ENCODE measurements at places on chromosomes 1 and 21.

DNA sequence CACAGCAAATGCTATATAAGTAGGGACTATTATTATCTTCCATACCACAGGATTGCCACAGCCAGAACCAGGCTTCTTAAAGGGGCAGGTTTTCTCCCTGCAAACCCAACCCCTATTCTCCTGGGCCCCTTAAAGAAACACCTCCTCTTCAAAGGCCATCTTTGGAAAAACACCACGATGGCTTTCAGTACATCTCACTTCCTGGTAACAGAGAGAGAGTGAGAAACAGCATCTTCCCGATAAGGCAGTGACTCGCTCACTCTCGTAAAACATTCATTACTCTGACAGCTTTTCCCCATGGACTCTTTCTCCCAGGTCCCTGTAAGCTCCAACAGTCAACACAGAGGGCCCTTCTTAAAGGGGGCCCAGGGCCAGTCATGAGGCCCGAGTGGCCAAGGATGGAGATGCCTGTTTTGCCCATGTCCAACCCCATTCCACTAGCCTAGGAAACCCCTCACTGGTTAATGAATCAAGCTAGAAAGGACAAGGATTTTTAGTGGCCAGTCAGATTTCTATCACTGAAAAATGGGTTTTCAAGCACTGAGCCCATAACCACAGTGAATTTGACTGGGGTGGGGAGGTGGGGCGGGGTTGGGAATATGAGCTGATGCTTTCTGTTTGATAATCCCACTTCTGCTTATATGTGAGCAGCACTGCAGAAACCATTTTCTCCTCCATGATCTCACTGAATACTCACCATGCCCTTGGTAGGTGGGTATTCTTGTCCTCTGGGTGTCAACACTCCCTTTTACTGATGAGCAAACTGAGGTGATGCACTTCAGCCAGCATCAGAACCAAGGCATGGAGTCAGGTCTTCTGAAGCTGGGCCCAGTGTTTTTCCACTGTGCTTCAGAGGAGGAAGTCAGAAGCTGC lies 3.6 kb upstream of the NAV1 start:
- DNase-seq, result no peak

DNA sequence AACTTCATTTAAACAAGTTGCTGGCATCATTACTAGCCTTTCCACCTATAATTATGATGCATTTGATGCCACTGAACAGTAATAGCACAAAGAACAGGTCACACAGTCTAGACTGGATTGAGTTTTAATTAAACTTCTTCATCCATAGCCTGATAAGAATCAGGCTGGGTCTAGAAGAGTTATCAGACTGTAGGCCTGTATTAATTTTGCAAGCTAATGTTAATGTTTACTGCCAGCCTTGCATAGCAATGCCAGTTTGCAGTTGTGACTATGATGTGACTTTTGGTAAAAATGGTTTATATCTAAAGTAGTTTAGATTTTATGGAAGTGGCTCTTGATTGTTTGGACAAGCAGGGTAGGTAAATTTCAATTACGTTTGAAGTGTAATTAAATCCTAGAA lies 68.0 kb downstream of the PRKAA2 start:
- no peak for DNase-seq

GRCh38 chr1:24149866-24150233 lies 6.9 kb upstream of the IL22RA1 start:
- no peak for DNase-seq

DNA sequence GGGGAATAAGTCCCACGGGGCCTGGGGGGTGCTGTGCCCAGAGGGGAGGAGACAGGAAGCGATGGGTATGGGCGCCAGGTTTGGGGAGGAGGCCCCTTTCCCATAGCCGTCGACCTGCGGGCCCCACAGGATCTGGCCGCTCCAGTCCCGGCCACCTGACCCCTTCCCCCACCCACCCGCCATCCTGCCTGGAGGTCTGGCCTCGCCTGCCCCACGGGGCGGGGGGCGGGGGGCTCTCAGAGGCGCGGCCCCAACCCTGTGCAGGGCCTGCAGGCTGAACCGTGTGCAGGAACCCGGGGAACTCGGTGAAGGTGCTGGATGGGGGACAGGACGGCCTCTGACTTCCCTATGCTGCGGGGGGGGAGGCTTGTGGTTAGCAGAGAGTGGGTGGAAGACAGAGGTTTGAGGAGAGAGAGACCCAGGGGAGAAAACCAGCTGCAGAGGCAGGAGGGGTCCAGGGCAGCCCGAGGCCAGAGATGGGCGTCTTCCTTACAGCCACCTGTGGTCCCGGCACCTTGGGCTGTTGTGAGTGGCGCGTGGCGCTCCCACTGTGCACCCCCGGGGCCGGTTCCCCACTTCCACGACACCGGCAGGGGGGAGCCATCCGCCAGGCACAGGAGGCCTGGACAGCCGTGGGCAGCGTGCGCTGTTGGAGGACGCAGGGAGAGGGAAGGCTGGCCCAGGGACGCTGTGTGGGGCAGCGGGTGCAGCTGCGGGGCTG lies 2.5 kb upstream of the TNFRSF18 start:
- DNase-seq, result no peak

DNA sequence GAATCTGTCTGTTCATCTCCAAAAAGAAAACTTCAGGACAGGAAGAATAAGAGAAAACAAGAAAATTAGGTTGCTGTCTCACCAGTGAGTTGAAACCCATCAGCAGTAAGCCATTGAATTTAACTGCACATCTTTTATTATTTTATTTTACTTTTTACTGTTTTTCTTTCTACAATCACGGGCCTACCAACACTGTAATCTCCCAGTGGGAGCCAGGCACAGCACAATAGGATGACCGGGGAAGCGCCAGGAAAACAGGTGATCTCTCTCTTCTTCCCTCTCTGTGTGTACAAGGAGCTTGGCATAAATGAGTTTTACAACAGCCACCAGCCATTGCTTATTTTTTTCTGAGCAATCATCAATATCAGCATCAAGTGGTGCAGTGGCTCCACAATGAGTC lies 113.1 kb upstream of the ESRRG start:
- peak; percentile 15 for DNase-seq

DNA sequence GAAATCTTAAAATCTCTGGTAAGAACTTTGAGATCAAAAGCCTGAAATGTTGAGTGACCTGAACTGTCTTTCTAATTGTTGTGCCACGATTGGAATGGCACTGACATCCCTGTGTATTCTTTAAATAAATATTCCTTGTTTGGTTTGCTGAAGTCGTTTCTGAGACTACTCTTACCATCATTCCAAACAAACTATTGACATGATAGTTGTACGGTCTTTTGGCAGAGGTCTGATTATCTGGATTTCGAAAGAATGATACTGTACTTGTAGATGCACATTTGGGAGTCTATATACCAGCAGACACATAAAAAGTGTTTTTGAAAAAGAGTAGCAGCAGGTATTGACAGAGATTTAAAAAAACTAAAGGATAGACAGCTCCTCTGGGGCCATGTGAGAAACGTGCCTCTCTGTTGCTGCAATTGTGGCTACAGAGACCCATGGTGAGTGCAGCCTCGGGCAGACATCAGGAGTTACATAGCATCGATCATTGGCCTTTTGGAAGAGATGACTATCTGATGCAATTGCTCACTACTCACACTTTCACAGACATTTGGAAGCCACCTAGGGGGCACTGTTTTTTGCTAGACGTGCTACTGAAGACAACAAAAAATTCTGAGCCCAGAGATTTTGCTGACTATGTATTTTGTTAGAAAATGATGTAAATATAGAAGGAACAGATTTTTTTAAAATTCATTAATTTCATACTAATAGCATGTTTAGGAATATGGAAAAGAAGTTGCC lies 464.5 kb downstream of the KCNT2 start:
- DNase-seq, result peak; percentile 25

DNA sequence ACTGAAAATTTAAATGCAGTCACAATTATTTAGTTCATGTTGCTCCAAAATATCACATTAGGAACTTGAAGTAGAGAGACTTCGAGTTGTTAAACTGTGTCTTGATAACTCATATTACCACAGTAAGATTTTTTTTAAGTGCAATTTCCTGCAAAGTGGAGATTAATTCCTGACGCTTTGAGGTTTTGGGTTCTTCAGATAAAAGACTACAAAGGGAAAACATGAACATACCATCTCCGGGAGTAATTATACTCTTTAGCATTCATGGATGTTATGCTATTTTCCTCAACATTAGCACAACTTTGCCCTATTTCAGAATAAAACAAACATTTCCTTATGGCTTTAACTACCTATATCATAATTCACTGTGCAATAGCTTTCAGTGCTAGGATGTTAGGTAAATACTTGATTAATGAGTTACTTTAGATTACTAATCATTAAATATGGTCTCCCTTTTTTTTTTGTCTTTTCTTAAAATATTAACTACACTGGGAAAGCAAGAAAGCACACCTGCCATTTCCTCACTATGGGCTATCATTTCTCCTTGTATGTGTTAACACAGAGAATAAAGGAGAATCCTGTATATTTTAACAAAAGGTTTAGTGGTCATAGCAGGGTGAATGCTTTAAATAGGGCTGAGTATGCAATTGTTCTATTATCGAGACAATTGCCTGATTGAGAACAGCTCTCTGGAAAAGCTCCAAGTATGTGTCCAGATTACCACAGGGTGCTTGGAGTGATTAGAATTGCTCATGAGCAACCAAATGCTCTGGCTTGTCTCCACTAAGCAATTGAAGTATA lies 252.5 kb upstream of the C1orf105 start:
- no peak for DNase-seq

GRCh38 chr1:218254296-218254946 lies 30.7 kb upstream of the RRP15 start:
- no peak for DNase-seq

- DNase-seq, result peak; percentile 94
Measured at GRCh38 chr1:181142096-181142958, 53.8 kb downstream of the IER5 start.

GRCh38 chr1:14285238-14285637 lies 313.2 kb upstream of the KAZN start:
- no peak for DNase-seq

DNA sequence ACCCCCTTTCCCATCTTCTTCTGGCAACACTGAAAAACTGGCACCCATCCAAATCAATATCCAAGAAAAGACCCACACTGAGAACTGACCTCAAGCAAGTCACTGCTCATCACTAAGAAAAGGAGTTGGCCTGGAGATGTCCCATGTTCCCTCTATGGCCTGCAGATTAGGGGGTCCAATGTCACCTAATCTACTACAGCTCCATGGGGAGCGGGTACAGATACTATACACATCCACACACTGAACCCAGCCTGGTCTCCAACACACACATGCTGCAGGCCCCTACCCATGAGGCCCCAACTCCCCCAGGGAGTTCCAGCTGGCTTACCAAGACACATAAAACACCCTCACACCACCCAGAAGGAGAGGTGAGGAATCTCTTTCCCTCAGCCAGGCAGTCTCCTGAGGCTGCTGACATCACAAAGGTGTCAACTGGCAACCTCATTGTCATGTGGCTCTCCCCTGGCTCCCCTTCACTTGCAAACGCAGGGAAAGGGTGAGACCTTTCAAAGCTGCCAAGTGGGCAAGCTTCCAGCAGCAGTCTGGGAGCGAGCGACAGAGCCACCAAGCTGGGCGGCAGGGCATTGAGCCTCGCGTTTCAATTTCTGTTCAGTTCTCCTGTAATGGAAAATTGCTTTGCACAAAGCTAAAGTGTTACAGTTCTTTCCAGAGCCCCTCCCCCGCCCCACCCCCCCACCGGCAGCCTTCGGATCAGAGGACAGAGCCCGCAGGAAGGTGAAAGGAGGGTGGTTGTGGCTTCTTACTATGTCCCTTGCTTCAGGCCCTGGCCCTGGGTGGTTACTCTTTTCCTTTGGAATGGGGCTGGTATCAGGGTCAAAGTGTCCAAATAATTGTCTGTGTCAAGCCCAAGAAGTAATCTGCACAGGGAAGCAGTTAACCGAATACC lies at the start of gene LRRC52:
TSS of gene LRRC52 (plus strand) at position 469 of the 907 bp plus-strand sequence. CDS start at position 766, 297 bp downstream.
- peak; percentile 44 for DNase-seq

DNA sequence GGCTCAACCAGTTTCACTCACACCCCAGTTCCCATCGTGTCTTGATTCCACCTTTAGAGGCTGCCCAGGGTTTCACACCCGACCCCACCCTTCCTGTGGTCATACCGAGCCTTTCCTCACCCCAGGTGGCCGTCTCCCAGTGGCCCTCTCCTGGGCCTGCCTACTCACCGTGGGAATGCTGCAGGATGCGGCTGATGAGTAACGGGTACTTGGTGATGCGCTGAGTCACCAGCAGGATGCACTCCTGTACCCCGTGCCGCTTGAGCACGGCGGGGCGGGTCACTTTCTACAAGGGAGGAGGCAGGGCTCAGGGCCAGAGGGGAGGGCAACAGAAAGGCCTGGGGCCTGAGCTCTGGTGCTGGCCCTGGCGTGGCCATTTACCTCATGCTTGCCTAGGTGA lies 16.4 kb downstream of the ARHGEF2 start:
- no peak for DNase-seq

GRCh38 chr1:199918196-199918769 lies 109.2 kb upstream of the NR5A2 start:
- no peak for DNase-seq

DNA sequence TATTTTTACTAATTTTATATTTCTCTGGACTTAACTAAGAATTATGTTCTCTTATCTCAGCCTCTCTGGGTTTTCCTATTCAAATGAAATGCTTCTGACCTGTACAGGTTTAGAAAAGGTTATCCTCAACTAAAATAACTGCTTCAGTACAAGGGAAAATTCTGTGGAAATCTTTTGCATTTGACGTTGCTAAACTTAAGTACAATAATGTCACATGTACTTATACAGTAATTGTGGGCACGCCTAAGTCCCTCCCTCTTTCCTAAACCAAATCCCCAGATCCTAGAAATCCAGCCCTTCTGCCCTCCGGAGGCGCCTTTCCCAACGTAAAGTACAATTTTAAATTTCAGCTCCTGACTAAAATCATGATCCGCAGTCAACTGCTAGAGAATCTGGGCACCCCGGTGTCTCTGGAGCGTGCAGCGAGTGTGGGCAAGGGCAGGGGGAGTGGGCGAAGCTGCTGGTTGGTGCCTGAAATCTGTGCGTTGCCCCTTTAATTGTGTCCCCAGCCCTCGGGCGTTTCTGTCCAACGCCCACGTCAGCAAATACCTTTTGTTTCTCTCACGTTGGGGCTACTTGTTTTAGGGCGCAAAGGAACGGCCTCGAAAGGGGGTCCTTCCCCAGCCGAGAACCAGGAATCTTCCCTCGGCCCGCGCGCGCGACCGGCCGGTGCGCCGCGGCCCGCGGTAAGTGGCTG lies at the start of gene ZBTB8A:
TSS of gene ZBTB8A (plus strand) at position 541 of the 697 bp plus-strand sequence. CDS start 53,505 bp downstream, outside the sequence.
- DNase-seq, result peak; percentile 54

GRCh38 chr1:39034114-39034654 lies 8.0 kb downstream of the NDUFS5 start:
- DNase-seq, result no peak

All from WTC11 (cell line).